ENCODE measurements at places on chromosomes 2 and 18.

DNA sequence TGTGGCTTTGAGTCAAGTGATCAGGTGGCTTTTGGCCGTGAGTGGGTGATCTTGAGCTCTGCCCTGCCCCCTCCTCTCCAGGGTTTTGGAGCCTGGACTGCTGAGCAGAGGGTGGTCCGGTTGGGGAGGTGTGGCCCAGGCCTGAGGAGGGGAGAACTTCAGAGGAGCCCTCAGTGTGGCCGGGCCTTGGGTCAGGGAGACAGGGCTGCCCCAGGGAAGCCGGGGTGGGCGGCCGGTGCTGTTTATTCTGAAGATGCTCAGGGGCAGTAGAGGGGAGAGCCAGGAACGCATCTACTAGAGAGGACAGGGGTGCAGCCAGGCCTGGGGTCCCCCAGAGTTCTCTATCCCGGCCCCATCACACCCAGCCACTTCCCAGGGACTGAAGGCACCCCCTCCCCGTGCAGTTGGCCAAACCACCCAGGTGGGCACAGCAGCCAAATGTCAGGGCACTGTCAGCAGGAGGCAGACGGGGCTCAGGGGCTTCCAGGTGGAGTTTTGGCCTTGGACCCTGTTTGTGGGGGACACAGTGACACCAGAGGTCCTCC, 963 bp downstream of the ERFE start:
- DNase-seq = no peak

DNA sequence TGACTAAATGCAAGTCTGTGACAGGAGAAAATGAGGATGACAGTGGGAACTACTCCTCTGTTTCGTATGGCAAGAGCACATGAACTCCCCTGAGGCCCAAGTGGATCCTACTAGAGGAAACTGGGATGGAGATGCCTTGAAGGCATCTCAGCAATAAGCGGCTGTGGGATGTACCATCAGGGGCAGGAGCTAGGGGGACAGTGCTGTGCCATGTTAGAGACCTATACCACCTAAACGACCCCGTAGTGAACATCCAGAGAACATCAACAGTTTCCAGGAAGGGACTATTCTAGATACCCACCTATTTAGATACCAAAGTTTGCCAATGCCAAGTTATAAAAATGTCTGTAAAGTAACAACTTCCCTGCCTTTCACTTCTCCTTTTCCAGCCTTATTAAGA, 860.8 kb upstream of the ACVR2A start:
- DNase-seq = no peak

- no peak for DNase-seq
Observed at GRCh38 chr2:75807992-75808391, 97.3 kb upstream of the GCFC2 start.

DNA sequence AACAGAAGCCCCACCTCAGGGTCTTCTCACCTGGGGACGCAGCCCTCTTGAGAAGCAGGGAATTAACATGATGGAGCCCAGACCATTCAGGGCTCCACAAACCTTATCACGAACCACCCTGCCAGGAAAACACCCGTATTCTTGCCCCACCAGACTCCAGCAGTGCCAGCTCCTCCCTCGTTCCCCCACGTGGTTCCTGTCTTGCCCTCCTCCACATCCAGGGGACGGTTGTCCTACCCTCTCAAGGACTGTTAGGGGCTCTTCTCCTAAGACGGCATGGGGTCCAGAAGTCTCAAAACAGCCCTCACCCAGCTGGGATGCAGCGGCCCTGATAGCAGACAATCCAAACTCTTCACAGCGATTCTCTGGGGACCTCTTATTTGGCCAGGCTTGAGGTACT, 372.2 kb upstream of the HS6ST1 start:
- DNase-seq = no peak

DNA sequence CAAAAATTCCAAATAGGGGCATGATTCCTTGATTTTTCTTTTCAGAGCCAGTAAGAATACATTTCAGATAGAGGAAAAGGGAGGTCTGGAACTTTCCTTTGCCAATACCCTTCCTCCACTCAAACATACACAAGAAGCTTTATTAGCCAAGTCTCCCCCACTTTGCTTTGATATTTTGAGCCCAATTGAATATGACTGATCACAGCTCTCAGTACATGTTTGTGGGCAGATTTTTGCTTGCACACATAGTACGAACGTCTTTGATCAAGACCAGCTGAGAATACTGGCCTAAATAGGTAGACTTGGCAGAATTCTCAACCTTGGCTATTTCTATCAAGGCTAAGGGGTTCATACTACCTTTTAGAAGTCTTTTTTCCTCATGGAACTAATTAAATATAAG, 148.8 kb upstream of the PGAP1 start:
- DNase-seq = no peak

- DNase-seq = no peak
Observed at GRCh38 chr2:241136661-241137260, 12.5 kb downstream of the PASK start.

DNA sequence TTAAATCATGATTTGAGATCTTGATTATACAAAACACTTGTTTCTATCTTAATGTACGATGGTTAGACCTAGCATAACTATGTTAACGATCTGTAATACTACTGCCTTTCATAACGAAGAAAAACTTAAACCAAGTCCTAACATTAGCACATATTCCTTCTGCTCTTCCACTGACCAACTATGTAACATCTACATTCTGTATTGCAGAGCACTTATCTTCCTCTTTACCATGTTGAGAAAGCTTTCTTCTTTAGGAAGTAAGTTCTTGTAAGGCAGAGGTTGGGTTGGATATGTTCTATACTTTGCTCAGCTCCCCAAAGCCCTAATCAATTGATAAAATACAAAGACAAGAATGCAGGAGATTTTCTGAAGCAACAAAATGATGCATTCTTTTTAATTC, 7.9 kb upstream of the ZNF407 start:
- no peak for DNase-seq

DNA sequence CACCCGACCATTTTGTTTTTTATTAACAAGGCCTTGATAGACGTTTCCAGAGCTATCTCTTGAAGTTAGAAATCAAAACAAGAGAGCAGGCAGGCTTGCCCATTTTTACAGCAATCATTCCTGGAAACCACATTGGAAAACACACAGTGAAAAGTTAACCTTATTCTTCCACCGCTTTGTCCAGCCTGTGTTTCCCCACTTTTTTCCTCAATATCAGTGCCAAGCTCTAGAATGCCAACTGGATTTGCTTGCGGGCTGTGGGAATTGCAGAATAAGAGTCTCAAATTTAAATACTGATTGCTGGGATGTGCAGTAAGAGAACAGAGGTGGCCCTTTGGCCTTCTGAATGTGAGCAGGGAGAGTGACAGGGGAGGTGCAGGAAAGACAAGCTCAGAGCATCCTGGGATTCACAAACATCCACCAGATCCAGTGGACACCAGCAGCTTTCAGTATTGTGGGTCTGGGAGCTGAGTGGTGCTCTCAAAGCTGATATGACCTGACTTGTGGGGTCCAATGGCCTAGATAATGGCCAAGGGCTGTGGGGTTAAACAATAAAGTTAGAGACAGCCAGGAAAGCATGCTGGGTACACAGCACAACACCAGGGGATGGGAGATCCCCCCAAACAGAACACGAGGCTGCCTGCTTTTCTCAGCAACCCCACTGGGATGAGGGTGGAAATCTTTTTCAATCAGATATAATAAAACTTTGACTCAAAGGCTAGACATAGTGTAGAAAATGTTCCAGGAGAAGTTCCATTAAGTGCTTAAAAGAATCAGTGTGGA, 15.5 kb downstream of the CYP1B1 start:
- DNase-seq = no peak

DNA sequence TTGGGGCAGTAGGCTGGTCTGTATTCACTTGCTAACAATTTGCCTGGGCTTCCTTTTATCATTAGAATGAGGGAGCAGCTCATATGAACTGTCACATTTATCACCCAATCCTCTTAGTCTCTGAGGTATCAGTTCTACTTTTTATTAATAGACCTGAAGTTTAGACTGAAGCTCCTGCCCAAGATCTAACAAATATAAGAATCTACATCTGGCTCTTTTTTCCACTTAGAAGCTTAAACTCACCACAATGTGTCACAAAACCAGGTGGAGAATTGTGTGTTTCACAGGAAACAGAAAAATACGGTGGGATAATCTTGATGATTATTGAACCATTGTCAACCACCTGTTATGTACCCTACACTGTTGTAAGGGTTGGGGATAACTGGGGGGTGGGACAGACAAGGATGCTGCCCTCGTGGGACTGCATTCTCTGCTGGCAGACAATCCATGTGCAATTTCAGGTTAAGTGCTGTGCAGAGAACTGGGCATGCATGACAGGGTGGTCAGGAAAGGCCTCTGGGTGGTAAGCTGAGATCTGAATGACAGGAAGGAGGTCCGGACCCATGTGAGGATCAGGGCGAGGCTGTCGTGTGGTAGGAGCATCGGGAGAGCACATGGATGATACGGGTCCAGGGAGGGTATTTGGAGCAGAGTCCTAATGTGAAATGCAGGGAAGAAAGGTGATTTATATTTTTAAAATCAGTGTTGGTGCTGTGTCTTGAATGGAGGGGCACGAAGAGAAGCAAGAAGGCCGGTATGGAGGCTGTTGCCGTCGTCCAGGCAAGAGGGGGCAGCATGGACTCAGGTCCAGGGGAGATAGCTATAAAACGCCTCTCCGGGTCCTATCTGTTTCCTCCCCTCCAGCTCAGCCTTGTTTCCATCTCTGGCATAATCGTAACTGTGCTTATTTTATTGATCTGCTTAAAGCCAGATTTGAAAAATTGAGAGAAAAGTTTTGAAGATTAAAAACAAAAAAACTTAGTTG, 17.6 kb downstream of the MYL12B start:
- DNase-seq = no peak

DNA sequence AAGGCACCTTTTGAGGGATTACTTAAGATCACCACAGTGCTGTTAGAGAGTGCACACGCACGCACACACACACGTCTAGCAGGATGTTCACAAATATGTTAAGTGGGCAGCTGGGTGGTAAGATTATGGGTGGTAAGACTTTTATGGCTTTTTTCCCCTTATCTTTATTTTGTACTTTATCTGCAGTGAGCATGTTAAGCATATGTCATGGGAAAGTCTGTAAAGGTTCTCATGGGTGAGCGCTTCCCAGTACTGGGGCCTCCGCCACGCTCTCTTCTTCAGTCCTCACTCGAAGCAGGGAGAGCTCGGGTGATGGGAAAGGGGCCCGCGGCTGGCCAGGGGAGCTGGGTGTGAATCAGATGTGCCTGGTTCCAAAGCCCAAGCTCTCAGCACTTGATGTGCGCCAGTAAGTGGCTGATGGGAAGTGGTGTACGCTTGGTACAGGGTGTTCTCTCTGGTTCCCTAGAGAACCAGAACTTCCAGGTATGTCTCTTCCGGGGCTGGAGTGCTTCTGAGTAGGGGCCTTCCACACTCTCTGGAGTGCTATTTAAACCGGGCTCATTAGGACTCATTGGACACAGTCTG, 83.9 kb upstream of the YWHAQ start:
- DNase-seq = no peak

DNA sequence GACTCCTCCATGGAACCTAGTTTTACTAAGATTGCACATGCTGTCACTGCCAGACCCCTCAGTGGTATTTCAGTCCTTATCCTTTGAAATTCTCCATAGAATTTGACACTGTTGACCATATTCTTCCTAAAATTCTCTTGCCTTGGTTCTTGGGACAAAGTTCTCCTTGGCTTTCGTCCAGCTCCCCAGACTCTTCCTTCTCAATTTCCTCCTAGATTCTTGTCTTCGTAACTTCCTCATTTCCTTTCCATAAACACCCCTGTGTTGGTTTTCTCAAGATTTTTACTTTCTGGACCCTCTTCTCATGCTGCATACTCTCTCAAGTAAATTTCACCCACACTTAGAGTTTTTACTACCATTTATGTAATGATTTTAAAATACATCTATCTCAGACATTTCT, 96.6 kb upstream of the TWSG1 start:
- DNase-seq = no peak

GRCh38 chr2:223049356-223049755, 2.6 kb upstream of the KCNE4 start:
- DNase-seq = no peak

Measured in stimulated activated CD8-positive, alpha-beta memory T cell treated with anti-CD3 and anti-CD28 coated beads, Interleukin-15, amount 100 ng/mL, for 1 hour (primary cell).